NCI-H2227 treated with DMSO at 0.1 percent for 48 hours (cell line): ENCODE measurements at places on chromosomes 5 and 9.

GRCh38 chr9:1434811-1435210 is 384.7 kb downstream of the DMRT2 start:
- DNase-seq = no peak

GRCh38 chr5:1538741-1539392 is 15.1 kb upstream of the LPCAT1 start:
- no peak for DNase-seq

DNA sequence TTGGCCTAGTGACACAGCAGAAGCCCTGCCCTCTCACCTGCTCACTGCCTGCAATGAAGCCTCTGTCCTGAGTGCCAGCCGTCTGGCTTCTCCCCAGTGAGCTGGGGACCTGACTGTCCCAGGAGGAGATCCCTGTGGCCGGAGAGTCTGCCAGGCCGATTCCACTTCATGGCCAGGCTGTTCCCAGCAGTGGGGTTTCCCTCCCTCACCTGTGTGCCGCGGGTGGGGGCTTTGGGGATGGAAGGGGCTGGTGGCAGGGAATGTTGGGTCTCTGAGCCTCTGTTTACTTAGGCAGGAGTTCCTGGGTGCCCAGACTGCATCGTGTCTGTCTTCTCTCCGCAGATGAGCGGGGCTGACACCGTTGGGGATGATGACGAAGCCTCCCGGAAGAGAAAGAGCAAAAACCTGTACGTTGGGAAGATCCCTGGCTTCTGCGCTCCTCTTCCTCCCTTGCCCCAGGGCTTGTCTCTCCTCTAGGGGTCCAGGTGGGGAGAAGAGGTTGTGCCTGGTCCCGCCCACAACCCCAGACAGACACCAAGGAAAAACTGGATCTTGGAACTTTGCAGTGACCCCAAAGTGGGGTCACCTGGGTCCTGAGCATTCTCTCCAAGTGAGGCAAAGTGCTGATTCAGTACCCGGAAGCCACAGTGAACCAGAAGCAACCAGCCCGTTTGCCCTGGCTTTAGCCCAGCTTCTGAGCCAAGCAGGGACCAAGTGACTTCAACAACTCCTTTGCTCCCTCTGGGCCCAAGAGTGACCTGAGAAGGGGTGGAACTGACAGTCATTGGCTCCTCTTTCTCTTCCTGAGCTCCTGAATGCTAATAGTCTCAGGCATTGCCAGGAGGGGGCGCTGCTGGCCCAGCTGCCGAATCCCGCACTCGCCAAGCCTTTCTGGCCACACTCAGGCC is 127.7 kb downstream of the RGS3 start:
- peak; percentile 50 for DNase-seq

GRCh38 chr9:16384993-16385392 is 485.5 kb downstream of the BNC2 start:
- no peak for DNase-seq

DNA sequence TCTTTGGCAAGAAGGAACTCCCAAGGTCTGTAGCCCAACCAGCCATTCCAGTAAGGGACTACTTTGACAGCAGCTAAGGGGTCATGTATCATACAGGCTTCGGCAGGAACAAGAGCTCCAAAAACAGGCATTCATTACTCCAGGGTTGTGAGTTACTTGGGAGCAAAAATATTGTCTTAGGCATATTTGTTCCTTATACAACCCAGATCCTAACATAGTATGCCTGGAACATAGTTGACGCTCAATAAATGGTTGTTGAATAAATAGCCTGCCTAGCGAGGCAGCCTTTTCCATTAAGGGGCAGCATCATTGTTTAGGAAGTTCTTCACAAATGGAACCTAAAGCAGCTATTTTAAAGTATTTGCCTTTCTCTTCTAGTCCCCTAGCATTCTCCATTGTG is 35.8 kb upstream of the FER start:
- no peak for DNase-seq
